ENCODE measurements at places on chromosomes 13 and 19.

- DNase-seq = no peak
Measured at GRCh38 chr19:1081301-1082164, 13.6 kb downstream of the POLR2E start.

DNA sequence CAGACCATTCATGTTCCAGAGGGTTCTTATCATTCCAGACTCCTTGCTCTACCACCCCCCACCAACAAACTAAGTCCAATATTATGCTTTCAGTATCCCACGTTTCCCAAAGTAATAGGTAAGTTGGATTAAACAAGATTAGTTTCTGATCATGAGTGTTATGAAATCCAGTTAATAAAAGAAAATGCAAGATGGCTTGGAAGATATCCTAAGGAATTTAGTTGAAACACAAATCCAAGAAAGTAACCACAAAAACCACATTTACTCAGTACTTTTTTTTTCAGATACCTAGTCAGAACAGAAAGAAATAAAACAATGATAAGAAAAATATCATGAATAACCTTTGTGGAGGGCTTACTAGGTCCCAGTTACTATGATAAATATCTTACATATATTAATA lies 119.4 kb upstream of the MIR17HG start:
- DNase-seq = no peak

DNA sequence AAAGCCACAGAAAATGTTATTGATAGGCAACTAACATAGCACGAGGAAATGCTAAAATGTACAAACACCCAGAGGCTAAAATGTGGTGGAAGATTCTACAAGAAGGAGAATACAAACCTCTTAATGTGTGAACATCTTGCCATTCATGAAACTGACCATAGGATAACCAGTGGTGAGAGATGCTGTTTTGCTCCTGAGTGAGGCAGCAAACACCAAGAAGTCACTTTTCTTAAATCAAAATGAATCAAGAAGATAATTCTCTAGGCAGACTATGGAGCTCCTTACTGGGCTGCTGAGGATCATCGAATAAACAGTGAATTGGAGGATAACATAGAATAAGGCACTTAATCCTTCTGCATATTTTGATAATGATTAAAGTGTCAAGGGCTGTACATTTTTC lies 375.4 kb upstream of the SLITRK6 start:
- no peak for DNase-seq

DNA sequence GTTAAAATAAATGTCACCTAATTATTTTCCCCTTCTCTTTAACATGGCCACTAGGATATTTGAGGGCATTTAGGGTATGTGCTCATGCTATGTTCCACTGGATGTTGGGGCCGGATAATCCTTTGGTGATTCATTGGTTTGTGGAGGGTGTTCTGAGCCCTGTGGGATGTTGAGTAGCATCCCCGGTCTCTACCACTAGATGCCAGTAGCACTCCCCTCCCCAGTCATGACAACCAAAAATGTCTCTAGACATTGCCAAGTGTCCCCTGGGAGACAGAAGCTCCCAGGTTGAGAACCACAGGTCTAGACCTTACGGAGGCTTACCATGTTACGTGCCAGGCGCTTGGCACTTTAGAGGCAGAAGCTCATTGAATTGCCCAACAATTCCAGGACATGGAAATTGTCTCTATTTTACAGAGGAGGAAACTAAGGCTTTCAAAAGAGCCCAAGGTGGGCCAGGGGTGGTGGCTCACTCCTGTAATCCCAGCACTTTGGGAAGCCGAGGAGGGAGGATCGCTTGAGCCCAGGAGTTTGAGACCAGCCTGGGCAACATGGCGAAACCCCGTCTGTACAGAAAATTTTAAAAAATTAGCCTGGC lies 14.1 kb downstream of the SHANK1 start:
- no peak for DNase-seq

DNA sequence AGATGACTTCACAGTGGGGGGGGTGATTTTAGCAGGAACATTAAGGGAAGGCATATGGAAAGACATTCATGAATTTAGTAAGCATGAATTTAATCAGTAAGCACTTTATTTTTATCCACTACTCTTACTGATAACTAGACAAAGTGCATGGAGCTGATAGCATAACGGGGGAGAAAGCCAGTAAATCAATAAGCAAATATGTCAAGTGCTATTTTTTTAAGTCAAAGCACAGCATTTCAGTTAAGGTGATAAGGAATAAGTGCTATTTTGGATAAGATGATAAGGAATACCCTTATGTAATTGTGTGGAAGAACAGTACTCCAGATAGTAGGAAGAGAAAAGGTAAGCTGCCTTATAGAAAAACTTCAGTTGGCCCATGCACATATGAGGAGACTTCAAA lies 19.4 kb downstream of the UFM1 start:
- no peak for DNase-seq

DNA sequence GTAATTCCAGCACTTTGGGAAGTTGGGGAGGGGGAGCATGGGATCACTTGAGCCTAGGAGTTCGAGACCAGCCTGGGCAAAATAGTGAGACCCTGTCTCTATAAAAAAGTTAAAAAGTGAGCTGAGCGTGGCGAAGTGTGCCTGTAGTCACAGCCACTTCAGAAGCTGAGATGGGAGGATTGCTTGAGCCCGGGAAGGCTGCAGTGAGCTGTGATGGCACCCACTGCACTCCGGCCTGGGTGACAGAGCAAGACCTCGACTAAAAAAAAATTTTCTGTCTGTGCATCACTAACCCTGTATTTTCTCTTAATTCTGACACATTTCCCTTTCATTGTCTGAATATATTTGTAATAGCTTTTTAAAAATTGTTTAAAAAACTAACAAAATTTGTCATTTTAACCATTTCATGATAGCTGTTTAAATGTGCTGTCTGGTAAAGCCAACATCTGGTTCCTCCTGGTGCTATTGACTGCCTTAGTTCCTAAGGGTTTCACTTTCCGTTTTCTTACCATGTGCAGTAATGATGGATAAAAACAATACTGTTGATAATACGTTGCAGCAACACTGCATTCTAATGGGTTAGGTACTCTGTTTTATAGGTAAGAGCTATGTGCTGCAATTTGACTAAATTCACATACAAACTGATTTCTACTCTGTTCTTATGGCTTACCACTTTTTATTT lies 29.7 kb downstream of the LATS2 start:
- no peak for DNase-seq

GRCh38 chr13:29324601-29325000 lies 270.9 kb downstream of the SLC7A1 start:
- no peak for DNase-seq

DNA sequence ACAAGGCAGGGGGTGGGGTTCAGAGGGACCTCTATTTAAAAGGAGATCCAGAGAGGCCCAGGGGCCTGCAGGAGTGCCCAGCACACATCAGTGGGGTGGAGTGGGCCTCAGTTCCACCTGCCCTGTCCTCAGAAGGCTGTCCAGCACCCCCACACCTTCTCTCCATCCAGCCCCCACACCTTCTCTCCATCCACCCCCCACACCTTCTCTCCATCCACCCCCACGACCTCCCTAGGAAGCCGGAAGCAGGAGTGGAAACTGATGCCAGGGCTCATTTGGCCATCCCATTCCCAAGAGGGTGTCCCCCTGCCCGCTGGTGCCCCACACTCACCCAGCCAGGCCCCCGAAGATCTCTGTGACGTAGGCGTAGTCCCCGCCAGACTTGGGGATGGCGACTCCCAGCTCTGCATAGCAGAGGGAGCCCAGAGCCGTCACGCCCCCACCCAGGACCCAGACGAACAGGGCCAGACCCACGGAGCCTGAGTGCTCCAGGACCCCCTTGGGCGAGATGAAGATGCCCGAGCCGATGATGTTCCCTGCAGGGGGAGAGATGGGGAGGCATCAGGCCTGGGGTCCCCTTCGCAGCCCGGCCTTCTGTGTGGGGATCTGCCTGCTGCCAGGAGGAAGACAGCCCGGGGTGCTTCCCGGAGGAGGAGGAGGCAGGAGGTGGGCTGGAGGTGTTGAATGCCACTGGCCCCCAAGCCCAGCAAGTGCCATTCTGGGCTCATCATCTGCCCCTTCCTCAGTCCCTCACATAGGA lies 10.0 kb downstream of the SLC7A10 start:
- DNase-seq = no peak

- DNase-seq = no peak
Measured at GRCh38 chr13:25295701-25296100, 5.7 kb upstream of the NUP58 start.

DNA sequence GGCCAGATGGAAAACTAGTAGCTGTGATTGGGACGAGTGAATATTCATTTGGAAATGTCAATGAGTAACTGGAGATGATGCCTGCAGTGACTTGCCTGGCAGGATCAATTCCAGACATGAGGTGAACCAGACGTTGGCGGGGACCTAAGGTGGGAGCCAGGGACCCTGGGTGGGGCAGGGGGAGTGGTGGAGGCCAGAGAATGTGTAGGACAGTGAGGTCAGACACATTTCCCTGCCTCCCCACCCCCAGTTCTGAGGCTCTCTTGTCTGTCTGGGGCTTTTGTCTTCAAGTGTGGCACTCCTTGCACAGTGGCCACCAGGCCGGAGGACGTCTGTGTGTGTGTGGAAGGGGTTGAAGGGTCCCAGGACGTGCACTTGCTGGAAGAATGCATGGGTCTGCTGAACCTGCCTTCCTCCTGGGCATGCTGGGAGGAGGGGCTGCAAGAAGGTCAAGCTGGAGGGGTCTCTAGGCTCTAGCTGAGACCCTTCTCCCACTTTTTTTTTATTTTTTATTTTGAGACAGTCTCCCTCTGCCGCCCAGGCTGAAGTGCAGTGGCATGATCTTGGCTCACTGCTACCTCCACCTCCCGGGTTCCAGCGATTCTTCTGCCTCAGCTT lies 51.6 kb downstream of the CHST8 start:
- DNase-seq = no peak

- DNase-seq = no peak
Measured at GRCh38 chr13:110953416-110953815, 38.5 kb upstream of the ANKRD10 start.

GRCh38 chr19:53898636-53899341 lies 10.3 kb upstream of the CACNG7 start:
- DNase-seq = peak; percentile 2

GRCh38 chr13:19888799-19889198 lies 25.4 kb upstream of the ZMYM5 start:
- no peak for DNase-seq

DNA sequence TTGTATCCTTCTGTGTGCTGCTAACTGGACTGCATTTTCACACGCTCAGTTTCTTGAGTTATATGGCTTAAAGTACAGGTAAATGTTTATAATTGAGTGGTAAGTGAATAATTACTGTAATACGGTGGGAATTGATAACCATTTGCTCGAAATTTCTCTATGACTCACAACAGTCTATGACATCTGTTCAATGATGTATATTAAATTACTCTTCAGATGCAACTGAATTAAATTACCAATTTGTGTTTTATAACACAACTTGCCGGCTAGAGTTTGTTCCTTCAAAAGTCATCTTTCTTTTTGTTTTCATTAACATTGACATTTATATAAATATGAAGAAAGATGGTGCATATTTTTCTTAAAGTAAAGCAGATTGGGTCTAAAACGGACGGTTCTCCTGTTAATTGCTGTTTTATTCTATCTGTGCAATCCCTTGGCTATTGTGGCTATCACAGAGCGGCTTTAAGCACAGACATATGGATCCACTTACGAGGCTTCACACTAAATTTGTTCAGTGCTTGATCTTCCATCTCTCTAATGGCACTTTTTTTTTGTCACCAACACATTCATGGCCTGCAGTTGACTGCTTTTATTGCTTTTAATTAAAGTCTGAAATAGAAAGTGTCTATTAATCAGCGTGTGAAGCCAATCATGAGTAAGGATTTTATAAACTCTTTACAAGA lies 1291.6 kb upstream of the SLC10A2 start:
- no peak for DNase-seq

- no peak for DNase-seq
Measured at GRCh38 chr13:38265132-38265497, 84.5 kb upstream of the UFM1 start.

DNA sequence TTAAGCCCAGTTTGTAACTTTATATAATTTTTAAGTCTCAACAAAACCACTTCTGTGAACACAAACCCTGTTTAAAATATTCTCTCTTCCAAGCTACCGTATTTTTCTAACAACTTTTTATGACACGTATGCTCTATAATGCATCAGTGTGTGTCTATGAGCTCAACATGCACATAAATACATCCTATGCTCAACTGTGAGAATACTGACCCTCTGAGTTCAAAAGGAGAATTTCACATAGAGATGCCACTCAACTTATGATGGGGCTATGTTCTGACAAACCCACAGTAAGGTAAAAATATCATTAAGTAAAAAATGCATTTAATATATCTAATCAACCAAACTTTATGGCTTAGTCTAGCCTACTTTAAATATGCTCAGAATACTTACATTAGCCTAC lies 1139.7 kb upstream of the SPRY2 start:
- DNase-seq = no peak

- DNase-seq = no peak
Measured at GRCh38 chr19:18430417-18431144, 7.4 kb downstream of the ISYNA1 start.

DNA sequence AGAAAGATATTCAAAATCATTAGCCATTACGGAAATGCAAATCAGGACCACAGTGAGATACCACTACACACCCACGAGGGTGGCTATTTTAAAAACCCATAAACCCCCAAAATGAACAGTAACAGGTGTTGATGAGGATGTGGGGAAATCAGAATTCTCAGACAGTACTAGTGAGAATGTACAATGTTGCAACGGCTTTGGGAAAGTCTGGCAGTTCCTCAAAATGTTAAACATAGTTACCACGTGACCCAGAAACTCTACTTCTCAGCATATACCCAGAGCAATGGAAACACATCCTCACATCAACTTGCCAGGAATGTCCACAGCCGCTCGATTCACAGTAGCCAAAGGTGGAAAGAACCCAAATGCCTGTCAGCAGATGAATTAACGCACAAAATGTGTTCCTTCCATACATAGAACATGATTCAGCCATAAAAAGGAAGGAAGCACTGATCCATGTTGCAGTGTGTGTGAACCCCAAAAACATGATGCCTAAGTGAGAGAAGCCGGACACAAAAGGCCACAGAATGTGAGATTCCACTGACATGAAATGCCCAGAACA lies 7.0 kb downstream of the PLVAP start:
- DNase-seq = no peak

- no peak for DNase-seq
Measured at GRCh38 chr19:51572908-51573307, 1.8 kb downstream of the ZNF175 start.

DNA sequence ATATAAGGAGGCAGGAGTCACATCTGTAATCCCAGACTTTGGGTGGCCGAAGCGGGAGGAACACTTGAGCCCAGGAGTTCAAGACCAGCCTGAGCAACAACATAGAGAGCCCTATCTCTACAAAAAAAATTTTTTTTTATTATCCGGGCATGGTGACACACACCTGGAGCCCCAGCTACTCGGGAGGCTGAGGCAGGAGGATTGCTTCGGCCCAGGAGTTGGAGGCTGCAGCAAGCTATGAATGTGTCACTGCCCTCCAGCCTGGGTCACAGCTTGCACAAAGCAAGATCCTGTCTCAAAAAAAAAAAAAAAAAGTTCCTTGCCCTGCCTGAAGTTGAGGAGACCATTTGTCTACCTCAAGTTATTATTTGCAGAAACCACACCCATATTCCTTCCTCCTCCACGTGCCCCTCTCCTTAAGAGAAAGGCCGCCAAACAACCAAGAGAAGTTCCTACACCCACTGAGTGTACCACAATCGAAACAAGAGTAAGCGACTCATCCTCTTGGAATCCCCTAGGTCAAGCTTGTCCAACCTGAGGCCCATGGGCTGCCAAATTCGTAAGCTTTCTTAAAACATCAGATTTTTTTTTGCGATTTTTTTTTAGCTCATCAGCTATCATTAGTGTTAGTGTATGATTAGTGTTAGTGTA lies 2.2 kb downstream of the ABCC4 start:
- no peak for DNase-seq

- DNase-seq = no peak
Measured at GRCh38 chr13:45196622-45197021, 4.2 kb downstream of the KCTD4 start.
